ENCODE measurements at places on chromosomes 7 and 10.

GRCh38 chr7:111561654-111561903, 713 bp downstream of the IMMP2L start:
- DNase-seq: peak; percentile 21

DNA sequence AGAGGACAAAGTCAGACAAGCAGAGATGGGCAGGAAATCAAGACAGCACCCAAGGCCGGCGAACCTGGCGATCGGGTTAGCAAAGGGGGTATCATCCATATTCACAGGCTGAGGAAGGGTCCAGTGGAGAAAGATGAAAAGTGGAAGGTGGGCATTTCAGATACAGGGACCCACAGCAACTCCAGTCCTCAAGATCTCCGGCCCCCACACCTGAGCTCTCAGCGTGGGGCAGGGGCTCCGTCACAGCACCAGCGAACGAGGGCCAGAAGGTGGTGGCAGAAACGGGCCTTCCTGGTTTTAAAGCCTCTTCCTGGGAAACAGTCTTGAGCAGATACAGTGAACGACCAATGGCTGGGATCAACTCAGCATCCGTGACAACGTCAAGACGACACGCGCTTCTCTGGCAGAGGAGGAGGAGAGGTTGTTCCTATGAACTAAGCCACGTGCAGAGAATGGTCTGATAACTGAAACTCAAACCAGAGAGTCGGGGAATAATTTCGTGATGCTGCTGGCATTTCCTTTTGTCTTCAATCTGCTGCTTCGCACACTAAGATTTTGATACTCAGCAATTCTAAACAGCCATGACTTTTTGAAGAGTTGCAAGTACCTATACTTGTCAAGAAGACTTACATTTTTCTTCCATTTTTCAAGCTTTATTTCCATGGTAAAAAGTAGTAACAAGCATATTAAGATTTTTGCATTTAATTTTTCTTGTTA, 219.8 kb downstream of the ZMYND11 start:
- no peak for DNase-seq

DNA sequence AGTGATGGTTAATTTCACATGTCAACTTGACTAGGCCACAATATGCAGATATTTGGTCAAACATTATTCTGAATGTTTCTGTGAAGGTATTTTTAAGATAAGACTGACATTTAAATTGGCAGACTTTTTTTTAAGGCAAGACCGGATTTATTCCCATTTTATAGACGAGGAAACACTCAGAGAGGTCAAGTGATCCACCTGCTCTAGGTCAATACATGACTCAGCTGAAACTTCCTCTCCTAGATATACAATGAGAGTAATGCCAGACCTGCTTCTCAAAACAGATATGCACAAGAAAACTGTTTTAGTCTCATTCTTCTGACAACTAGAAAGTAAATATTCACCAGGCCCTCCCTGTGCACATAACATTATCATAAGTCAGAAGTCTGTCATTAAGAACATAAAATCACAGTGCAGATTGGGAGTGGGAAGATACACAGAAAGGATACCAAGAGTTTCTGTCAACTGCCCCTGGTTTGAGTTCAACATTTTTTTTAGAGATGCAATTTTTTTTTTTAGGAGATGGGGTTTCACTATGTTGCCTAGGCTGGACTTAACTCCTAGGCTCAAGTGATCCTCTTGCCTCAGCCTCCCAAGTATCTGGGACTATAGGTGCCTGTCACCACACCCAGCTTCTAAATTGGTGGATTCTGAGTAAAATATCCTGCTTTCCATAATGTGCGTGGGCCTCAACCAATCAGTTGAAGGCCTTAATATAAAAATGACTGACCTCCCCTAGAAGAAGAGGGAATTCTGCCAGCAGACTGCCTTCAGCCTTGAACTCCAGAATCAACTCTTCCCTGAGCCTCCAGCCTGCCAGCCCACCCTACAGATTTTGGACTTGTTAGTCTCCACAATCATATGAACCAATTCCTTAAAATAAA, 121.4 kb downstream of the ZFAND4 start:
- DNase-seq: no peak

DNA sequence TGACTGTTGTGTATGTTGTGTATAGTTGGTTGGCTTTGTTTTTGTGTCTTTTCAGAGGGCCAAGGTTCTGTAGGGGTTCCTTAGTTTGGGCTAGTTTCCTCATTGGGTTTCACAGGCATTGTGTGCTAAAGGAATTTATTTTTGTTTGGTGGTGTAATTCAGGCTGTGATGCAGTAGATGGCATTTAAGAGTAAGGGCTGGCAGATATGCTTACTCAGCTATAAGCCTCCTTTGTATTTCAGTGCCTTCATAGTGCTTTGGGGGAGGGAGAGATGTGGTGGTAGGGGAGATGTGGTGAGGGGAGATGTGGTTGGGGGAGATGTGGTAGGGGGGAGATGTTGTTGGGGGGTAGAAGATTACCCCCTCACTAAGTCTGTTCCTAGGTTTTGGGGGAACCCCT, 91.7 kb downstream of the SLC25A40 start:
- no peak for DNase-seq

DNA sequence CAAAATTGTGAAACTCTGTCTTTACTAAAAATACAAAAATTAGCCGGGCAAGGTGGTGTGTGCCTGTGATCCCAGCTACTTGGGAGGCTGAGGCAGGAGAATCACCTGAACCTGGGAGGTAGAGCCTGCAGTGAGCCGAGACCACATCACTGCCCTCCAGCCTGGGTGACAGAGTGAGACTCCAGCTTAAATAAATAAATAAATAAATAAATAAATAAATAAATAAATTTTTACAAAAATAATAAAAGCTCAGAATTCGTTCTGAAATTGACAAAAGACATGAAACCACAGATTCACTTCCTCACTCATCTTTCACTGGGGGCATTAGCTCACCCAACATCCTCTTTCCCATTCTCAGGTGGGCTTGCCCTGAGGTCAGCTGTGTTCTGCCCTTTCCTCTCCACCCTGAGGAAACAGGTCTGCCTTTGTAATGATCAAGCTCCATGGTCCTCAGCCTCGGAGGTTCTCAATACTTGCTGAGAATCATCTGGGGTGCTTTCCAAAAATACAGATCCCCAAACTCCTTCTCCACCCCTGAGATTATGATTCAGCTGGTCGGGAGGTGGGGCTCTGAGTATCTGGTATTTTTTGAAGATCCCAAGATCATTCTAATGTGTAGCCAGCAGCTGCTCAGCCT, 29.2 kb upstream of the APBB1IP start:
- no peak for DNase-seq

GRCh38 chr7:149827089-149827981, 10.8 kb upstream of the ZNF862 start:
- DNase-seq: no peak

GRCh38 chr7:155227788-155228458, 69.8 kb upstream of the INSIG1 start:
- DNase-seq: no peak

- DNase-seq: no peak
Observed at GRCh38 chr10:122264436-122264835, 6.7 kb upstream of the BTBD16 start.

DNA sequence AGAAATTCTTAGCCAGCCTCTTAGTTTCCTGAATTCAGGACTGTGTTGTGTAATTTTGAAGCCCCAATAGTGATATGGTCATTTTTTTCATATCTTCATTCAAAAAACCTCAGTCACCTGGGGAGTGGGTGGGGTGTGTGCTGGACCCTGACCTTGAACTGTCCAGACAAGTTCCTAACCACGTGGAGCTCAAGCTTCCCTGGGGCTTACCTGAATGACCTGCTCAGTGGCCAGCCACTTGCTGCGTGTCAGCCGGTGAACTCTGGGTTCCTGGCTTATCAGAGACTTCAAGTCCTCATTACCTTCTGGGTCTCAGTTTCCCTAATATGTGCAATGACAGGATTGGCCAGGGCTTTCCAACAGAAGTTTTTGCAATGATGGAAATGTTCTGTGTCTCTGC, 27.1 kb downstream of the MGMT start:
- DNase-seq: no peak

DNA sequence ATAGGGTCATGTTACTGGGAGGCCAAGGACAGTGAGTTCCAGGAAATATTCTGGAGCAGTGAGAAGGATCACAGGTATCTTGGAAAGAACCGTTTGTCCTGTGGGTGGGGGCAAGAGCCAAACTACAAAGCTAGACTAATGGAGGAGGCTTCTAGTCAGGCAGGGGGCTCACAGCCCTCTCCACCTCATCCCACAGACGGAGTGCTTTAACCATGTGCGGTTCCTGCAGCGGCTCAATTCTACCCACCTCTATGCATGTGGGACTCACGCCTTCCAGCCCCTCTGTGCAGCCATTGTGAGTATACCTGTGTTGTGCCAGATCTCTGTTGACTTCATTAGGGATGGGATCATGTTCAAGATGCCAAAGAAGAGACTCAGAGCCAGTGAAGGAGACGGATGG, 8.1 kb downstream of the SEMA4G start:
- peak; percentile 4 for DNase-seq

DNA sequence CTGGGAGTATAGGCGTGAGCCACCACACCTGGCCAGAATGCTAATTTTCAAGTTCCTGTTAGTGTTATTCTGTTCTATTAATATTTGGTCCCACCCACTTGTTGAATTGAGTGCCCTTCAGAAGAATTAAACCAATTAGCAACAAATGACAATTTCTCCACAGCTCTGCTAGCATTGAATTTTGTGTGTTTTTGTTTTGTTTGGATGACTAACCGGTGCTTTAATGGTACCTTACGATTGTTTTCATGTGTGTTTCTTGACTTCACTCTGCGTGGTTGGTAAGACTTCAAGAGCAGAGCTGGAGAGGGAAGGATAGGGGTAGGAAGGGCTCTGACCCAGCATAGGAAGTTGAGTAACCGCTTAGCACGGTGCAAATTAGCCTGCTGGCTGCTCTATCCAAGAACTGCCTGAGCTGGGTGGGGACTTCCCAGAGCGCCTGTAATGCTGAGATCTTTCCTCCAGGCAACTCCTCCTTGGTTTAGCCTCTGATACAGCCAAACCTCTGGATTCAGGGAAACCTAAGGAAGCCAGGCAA, 4.6 kb downstream of the ARPC1B start:
- DNase-seq: peak; percentile 54

- DNase-seq: no peak
Observed at GRCh38 chr7:133082390-133082766, 488 bp upstream of the CHCHD3 start.

- DNase-seq: no peak
Observed at GRCh38 chr7:95840953-95841950, 68.9 kb downstream of the DYNC1I1 start.

GRCh38 chr7:120838281-120838682, 19.7 kb downstream of the TSPAN12 start:
- DNase-seq: no peak

- DNase-seq: no peak
Observed at GRCh38 chr7:37916673-37917660, at the start of gene SFRP4. Gene SFRP4, minus strand, starts transcription at chr7:37916817. Its CDS starts 280 bp downstream, at chr7:37916537.

DNA sequence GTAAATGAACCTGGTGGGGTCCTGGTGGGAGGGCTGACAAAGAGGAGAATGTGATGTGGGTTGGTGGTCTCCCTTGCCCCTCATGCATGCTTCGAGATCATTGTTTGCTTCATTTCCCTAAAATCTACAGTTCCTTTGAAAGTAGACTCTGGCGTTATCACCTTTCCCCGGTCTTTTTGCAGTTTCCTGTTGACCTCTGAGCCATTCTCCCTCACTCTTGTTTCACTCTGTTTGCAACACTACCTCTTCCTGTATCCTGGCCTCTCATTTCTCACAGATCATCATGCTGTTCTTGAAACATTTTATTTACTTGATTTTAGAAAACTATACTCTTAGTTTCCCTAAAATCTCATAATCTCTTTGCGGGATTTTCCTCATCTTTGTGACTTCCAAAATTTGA, 179.8 kb downstream of the WNT2 start:
- no peak for DNase-seq

DNA sequence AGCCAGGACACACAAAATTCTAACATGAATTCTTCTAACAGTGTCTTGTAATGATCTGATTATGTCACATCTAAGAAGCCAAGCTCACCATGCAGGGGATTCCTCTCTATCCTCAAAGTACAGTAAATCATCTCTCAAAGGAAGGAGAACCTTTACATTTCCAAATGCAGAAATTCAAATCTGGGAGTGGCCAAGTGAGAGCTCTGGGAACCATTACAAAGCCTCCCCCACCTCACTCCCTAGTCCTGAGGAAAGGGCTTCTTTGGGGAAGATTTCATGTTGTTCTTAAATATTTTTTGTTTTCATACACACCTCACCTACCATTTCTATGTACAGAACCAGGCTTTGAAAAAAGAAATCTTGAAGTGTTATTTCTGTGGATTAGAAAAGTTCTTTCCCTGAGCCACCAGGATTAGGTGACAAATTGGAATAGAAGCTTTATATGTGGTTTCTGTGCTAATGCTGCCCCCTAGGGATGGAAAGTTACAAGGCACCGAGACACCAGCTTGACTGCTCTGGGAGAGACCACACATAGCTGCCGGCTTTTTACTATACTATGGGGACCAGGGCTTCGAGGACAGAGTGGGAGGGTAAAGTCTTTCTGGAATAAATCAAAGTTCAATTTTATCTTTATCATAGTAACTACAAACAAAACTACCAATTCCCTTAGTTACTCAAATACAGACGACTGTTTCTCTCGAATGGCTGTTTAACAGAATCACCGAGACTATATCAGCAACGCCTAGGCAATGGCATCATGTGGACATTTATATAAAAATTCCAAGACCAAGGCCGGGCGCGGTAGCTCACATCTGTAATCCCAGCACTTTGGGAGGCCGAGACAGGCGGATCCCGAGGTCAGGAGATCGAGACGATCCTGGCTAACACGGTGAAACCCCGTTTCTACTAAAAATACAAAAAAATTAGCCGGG, 116.1 kb downstream of the RNF216 start:
- DNase-seq: peak; percentile 69

DNA sequence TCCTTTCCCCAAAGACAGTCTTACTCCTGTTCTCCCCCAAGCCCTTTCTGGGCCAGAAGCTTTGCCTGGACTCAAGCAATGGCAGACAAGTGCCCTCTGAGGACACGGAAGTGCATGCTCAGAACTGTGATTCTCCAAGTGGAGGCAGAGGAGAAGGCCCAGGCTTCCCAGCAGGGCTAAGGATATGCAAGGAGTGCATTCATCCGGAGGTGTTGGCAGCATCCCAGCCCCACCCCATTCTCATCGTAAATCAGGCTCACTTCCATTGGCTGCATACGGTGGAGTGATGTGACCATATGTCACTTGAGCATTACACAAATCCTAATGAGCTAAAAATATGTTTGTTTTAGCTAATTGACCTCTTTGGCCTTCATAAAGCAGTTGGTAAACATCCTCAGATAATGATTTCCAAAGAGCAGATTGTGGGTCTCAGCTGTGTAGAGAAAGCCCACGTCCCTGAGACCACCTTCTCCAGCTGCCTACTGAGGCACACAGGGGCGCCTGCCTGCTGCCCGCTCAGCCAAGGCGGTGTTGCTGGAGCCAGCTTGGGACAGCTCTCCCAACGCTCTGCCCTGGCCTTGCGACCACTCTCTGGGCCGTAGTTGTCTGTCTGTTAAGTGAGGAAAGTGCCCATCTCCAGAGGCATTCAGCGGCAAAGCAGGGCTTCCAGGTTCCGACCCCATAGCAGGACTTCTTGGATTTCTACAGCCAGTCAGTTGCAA, 1.4 kb upstream of the RBP3 start:
- DNase-seq: no peak

GRCh38 chr10:48798481-48799254, 114.0 kb downstream of the WDFY4 start:
- DNase-seq: no peak
